ENCODE measurements at places on chromosomes 4 and X.
A peak's percentile ranks its signal among the peaks of the same experiment; 100 is the strongest.

GRCh38 chrX:24148535-24149350 is 786 bp upstream of the ZFX start:
- no peak for DNase-seq

DNA sequence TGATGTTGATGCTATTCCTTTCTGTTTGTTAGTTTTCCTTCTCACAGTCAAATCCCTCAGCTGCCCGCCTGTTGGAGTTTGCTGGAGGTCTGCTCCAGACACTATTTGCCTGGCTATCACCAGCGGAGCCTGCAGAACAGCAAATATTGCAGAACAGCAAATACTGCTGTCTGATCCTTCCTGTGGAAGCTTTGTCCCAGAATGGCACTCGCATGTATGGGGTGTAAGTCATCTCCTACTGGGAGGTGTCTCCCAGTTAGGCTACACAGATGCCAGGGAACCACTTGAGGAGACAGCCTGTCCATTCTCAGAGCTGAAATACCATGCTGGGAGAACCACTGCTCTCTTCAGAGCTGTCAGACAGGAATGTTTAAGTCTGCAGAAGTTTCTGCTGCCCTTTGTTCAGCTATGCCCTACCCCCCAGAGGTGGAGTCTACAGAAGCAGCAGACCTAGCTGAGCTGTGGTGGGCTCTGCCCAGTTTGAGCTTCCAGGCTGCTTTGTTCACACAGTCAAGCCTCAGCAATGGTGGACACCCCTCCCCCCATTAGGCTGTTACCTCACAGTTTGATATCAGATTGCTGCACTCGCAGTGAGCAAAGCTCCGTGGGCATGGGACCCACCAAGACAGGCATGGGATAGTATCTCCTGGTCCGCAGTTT is 74.9 kb downstream of the SPIN3 start:
- no peak for DNase-seq

DNA sequence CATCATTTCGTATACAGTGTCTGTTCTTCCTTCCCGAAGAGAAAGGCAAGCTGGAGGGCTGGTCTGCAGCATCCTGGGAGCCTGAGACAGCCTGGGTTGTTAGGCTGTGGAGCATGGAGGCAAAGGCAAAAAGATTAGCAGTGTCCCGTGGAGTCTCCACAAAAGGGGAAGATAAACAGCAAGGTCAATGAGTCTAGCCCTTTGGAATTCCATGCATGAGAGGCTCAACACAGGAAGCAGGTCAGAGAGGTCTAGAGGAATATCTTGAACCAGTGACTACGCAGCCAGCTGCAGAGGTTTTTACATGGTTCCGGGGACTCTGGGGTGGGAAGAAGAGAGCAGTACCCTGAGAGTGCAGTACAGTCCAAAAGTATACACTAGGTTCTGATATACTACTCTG is 12.2 kb upstream of the MCF2 start:
- DNase-seq = peak; percentile 64

GRCh38 chrX:41009850-41010846 is 75.1 kb upstream of the USP9X start:
- DNase-seq = peak; percentile 79

GRCh38 chr4:154015578-154015977 is 226.7 kb upstream of the SFRP2 start:
- no peak for DNase-seq

GRCh38 chr4:48470137-48470536 is 13.0 kb upstream of the SLC10A4 start:
- no peak for DNase-seq

GRCh38 chr4:161320377-161320776 is 843.4 kb downstream of the FSTL5 start:
- peak; percentile 18 for DNase-seq

- peak; percentile 45 for DNase-seq
Observed at GRCh38 chr4:6095023-6095752, 77.0 kb upstream of the C4orf50 start.

GRCh38 chrX:65961714-65962113 is 78.2 kb downstream of the VSIG4 start:
- no peak for DNase-seq

DNA sequence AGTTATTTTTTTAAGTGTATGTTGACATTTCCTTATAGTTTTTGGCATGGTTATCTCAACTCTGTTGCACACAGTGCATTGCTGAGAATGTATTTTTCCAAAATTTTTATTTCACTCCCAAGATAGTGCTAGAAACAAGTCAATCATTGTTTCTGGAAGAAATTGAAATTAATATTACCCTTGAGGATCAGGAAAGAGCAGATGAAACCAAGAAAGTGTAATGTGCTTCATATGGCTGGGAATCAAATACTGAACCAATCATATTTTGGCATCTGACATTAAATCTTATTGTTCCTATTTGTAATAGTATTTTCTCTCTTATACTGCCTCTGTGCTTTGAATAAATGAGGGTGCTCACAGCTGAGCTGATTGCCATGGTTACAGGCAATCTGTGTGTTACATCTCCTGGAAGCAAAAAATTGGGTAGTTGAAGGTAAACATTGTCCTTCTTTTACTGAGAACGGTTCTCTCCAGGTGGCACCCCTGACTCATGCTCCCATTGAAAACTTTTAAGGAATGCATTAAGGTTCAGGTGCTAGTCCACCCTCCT is 358.2 kb upstream of the NR3C2 start:
- no peak for DNase-seq
